ENCODE measurements at places on chromosomes 16 and 17.

GRCh38 chr17:69018687-69019086, 42.0 kb downstream of the ABCA9 start:
- DNase-seq, result no peak

DNA sequence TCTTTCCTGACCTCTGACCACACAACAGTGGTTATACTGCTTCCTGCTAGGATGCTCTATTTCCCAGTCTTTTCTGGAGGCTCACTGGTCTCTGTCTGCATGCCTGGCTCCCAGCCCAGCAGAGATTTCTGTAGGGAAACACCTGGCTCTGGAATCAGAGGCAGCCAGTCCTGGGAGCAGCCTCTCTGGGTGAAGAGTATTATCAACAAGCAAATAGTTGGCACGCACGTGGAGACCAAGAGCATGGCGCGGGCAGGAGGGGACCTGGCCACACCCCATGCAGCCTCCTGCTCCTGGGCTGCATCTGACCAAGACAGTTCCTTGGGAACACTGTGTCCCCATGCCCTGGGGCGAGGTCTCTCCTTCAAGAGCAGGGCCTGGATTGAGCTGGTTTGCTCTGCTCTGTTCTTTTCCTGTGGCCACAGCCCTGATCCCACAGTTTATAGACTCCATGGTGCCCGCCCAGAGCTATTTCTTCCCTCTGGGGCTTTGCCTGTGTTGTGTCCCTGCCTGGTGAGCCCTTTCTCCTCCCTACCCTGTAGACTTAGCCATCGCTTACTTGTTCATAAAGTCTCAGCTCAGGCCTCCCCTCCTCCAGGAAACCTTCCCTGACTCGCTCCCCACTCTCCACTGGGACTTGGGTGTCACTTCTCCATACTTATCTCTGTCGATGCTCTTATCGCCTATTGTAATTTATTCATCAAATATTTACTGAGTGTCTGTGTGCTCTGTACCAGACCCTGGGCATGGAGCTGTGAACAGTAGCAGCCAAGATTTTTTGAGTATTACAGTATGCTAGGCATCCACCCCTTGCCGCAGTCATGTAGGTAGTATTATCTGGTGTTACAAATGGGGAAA, 60.6 kb downstream of the SCNN1B start:
- DNase-seq, result no peak

DNA sequence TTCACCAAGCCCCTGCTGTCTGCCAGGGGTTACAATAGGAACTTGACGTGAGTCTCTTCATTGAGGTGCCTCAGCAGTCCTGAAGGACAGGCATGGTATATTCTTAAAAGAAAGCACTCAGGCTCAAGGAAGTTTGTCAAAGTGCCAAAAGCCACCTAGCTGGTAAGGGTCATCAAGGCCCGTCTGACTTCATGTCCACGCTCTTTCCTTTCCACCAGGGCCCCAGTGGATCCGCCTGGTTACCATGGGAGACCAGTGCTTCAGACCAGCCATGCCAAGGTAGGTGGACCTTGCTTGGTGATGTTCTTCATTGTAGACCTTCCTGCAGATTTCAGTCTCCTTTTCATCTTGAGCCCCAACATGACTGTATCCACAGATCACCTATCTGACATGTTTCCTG, 27.6 kb upstream of the CCL1 start:
- no peak for DNase-seq

DNA sequence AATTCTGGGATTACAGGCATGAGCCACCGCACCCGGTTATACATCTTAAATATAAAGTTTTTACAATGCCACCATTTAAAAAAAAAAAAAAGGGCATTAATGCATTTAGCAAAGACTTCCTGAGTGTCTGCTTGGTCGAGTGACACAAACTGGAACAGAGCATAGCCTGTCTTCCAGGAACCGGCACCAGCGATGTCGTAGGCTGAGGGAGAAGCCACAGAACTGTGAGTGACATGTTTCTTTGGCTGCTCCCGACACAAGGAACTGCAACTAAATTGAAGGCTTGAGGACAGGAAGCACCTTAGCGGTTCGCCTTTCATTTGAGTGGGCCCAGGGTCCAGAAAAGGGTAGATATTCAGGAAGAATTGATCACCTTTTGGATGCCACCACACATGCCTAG, 717.8 kb downstream of the MAF start:
- no peak for DNase-seq

GRCh38 chr17:35010093-35010492, 29.8 kb downstream of the LIG3 start:
- DNase-seq, result no peak

DNA sequence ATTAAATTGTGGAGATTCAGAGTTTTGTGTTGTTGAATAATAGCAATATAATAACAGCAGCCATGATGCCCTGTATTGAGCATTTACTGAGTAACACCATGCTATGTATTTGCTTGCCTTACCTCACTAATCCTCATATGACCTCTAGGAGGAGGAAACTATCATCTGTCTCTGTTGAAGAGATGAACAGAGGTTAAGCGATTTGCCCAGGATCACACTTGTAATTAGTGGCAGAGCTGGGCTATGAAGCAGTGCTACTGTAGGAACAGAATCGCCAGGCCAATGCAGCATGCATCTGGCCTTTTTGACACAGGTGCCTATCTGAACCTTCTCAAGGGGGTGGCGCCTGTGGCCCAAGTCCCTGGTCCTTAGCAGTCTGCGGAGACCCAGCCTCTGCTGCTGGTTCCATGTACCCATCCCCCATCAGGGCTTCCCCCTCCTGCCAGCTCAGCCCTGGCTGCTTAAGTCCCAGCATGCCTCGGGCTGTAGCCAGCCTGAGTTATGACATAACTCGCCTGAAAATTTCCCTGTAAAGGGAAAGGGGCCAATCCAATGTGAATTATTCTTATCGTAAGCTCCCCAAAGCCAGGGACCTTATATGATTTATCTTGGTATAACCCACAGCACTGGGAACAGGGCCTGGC, 50.4 kb upstream of the HS3ST2 start:
- no peak for DNase-seq

- no peak for DNase-seq
These were observed 133.7 kb downstream of the GSG1L start for GRCh38 chr16:27929818-27930217.

- no peak for DNase-seq
These were observed 31.8 kb downstream of the MRM1 start for GRCh38 chr17:36632916-36633771.

DNA sequence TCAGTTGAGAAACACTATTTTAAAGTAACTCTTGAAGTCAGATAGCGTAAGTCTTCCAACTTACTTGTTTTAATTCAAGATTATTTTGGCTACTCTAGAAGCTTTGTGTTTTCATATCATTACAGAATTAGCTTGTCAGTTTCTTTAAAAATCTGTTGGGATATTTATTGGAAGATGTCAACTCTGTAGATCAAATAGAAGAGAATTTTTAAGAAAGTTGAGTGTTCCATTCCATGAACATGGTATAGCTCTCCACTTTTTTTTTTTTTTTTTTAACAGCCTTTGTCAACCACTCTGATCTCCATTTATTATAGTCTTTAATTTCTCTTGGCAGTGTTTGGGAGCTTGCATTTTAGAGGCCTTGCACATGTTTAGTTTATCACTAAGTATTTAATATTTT, 28.7 kb downstream of the NLK start:
- no peak for DNase-seq

DNA sequence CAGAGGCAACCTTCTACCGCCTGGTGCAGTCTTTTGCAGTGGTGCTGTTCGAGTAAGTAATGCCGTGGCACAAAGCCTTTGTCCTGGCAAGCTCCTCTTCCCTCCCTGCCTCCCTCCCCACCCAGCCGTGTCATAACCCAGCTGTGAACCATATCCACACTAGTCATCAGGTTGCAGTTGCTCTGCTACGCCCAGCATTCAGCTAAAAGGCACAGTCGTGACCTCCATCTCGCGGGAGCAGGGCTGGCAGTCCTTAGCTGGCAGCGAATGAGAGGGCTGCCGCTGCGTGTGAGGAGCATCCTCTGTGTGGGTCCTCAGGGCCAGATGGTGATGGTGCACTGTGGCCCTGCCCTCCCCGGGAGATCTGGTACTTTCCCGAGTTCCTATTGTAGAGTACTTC, 39.3 kb downstream of the CIBAR2 start:
- no peak for DNase-seq

DNA sequence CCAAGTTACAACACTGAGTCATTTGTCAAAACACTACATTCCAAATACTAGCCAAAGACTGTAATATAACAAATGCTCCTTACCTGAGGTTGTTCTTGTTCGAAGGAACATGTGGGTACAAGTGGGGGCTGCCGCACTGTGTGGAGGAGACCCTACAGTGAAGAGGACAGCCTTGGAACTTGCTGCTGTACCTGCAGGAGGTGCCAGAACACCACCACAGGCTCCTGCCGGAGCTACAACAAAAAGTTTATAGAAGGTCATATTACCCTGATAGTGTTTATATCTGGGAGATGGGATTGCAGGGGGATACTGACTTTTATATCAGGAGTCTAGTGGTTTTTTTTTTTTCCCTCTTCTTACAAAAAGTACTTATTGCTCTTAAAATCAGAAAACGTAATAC, 37.8 kb upstream of the ALDH3A1 start:
- DNase-seq, result no peak

DNA sequence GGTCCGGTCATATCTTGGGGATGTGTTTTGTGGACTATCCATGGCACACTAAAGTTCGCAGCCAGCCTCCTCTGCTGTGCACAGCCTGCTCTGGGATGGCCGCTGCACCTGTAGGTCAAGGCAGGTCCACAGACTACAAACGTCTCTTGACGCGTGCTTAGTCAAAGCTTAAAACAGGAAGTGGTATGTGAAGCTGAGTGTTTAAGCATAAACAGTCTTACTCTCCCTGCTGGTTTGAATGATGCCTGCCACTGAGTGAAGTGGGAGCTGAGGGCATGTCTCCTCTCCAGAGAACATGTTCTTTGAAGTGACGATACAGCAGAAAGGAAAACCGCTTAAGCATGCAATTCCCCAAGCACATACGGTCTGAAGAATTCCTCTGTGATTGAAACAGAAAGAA, 365.6 kb downstream of the SLC39A11 start:
- DNase-seq, result no peak

GRCh38 chr16:10817963-10818941, at the start of gene TVP23A:
TSS of gene TVP23A (minus strand) at chr16:10818794. CDS start at chr16:10818493, 301 bp downstream.
- no peak for DNase-seq

DNA sequence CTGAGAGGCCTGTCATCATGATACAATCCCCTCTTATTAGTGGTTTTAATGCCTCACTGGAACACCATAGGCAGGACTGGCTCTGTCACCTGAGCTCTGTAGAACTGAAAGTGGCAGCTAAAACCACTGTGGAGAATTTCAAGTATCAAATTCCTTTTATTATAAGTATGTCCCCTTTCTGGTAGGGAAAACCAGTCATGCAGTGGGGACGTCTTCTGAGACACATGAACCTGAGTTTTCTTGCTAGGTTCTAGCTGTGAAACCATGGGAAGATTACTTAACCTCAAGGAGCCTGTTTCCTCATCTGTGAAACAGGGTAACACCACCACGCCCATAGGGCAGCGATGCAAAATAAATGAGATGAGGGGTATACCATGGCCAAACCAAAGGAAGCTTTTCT, 4.7 kb downstream of the VAC14 start:
- no peak for DNase-seq

- DNase-seq, result no peak
These were observed 37.4 kb downstream of the PSME3IP1 start for GRCh38 chr16:57148481-57148880.

DNA sequence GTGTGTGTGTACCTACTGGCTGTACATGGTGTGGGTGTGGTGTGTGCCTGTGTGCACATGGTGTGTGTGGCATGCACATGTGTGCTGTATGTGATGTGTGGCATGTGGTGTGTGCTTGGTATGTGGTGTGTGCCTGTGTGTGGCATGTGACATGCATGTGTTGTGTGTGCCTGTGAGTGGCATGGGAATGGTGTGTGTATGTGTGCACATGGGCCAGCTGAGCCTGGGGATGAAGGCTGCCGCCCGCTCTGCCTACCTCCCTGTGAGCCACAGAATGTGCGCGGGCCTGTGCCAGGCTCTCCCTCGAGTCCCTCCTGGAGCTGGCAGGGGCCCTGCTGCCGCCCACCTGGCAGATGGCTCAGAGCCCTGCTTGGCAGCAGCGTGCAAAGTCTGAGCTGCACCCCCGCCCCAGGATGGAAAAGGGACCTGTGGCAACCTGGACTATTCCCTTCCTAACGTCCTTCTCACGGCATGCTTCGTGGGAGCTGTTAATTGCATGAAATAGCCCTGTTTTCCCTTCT, 9.3 kb downstream of the PRSS27 start:
- no peak for DNase-seq

- no peak for DNase-seq
These were observed 21.2 kb upstream of the EIF1 start for GRCh38 chr17:41667280-41668041.

GRCh38 chr16:70576431-70577255, 53.0 kb downstream of the SF3B3 start:
- DNase-seq, result peak; percentile 64
